ENCODE measurements at places on chromosomes 7 and 10.

DNA sequence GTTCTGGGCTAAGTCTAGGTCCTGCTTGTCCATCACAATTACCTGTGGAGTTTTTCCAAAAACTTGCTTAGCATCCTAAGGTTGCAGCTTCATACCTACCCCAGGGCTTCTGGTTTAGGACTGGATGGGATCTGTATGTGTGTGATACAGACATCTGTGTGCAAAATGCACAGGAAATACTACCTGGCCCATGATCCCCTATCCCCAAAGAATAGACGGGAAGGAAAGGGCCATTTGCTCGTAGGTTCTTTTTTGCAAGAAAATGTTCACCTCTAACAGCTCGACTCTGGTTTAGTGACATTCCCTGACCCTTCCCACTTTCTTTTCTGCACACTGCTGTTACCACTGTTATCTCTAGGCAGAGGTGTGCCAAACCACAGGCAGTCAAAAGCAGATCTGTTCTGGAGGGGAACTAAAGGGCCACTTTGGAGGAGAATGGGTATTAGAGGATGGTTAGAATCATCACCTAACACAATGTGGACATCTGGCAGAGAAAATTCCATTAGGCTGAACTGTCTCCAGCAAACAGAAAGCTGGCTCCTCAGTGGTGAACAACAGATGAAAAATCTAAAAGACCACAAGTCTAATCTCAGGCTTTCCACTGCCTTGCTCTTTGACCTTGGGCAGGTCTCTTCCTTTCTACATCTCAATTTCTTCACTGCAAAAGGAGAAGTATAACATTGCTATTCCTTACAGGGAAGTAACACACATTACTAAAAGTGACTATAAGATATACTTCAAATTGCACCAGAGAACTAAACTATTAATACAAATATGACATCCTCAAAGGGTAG, 107.4 kb downstream of the UBE2H start:
- DNase-seq, result no peak

- no peak for DNase-seq
Observed at GRCh38 chr10:50578949-50579348, 44.8 kb downstream of the SGMS1 start.

DNA sequence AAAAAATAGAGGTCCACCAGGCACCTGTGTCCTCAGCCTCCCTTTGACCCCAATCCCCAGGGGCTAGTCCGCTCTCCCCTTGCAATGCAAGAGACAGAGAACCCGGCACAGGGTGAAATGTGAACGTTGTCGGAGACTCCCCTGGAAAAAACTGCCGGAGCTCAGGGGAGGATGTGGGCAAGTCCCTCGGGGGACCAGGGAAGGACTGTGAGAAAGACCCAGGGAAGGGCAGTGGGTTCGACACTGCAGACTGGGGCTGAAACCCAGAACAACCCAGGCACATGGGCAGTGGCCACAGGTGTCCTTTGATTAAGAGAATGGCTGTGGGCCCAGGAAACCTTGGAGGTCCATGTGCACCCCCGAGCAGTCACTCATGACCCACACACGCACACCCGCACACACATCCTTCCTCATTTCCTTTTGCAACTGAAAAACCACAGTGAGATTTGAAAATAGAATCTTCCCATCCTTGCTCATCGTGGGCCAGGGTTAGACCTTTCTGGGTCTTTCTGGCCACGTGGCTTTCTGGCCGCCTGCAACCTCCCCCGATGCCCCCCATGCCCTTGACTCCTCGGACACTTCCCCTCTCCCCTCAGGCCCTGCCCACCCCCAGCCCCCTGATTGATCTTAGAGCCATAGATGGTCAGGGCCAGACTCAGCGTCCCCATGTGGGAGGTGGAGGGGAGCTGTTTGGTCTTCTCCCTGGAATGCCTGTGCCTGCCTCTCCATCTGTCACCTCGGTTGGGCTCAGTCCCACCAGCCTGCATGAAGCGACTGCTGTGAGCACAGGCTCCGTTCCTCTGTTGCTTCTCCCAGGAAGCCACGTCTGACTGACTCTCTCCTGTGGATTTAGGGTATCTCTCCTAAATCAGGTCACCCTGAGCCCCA, 7.9 kb downstream of the LAT2 start:
- no peak for DNase-seq

DNA sequence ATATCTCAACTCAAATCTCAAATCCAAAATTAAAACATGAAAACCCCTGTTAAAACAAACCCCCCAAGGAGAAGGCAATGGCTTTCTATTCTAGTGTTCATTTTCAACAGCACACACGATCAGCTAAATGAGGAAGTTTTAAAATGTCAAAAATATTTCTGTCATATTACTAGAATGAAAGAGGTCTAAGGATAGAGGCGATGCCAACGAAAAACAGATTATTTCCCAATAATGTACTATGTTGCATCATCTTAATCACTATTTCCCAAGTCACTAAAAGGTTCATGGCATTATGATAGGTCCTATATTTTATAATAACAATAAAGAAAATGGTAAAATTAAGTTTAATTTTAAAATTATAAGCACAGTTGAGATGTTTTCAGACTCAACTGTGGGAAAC, 10.1 kb downstream of the CNOT4 start:
- DNase-seq, result no peak

DNA sequence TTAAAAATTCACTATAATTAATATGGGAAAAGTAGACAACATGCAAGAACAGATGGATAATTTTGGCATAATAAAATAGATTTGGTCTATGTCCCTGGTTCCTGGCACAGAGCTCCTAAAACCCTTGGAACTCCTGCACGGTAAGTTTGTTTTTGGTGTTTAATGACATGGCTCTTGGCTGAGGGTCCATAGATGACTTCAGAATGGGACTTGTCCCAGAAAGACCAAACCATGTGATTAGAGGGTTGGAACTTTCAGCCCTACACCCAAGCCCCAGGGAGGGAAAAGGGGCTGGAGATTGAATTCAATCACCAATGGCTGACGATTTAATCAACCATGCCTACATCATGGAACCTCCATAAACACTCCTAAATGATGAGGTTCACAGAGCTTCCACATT, 12.6 kb upstream of the GSDME start:
- no peak for DNase-seq

DNA sequence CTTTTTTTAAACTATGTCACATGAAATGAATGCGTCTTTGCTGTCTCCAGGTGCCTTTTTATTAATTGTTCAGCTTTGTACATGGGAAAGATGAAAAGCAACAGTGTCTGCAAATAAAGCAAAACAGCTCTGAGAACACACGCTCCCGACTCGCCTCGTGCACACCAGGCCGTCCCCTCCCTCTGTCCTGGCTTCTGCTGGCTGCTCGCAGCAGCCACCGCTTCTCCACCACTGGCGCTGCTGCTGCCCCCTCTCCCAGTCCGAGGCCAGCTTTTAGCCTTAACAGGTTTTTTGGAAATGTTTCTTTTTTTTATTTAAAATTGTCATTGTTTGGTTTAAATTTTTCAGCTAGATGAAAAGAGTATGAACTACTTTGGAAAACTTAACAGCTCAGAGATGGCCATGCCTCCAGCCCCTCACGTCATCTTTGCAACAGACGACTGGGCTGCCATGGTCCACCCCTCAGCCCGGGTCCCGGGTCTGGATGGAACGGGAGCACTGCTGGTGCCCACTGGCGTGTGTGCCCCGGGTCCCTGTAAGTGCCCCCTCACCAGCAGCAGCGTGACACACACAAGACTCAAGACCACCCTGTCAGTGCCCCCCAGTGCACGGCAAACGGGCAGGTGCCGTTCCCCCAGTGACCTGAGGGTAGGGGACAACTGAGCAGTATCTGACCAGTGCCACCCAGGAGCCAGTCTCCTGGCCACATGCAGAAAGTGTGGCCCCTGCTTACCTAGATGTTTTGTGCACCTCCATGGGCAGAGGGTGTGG, 415.6 kb upstream of the FOXK1 start:
- no peak for DNase-seq

GRCh38 chr7:6022707-6023106, 8.5 kb upstream of the ANKRD61 start:
- no peak for DNase-seq

- DNase-seq, result no peak
Observed at GRCh38 chr10:102705531-102705930, 8.7 kb downstream of the ARL3 start.

- no peak for DNase-seq
Observed at GRCh38 chr7:140541513-140542227, 62.4 kb upstream of the MKRN1 start.

DNA sequence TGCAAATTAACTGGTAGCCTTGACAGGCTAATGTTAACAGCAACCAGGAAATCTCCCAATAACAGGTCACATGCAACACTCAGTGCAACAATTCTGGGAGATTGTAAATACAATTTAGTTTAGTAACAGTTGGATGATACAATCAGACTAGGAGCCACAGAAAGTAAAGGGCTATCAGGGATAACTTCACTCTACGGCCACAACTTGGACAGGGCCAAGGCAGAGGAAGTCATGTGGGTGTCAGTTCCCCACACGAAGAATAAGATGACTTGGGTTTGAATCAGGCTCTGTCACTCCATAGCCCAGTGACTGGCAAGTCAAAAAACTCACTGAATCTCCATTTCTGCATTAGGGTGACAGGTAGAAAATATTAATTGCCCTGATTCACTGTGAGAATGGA, 217.3 kb upstream of the CCDC6 start:
- DNase-seq, result no peak

GRCh38 chr7:107527196-107527595, 36.5 kb downstream of the COG5 start:
- DNase-seq, result no peak

GRCh38 chr10:614139-614711, 75.2 kb downstream of the DIP2C start:
- DNase-seq, result no peak

DNA sequence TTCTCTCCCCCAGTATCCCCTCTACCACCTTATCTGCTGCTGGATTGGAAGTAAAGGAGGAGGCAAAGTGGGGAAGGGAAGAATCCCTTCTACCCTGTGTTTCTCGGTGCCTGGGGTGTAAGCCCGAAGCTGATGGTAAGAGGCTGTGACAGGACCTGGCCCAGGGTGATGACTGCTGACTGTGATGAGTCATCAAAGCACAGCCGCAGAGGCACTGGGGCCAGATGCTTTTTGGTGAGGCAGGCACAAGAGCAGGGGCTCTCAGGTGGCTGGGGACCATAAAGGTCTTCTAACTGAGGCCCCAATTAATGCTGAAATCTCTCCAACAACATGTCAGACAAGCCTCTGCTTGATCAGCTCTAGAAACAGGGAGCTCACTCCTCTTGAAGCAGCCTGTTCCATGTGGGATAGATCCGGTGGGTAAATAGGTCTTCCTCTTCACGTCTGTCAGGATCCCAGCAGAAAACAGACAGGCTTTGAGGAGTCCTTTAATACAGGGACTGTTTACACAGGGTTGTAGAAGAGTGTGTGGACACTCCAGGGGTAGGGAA, 86.1 kb upstream of the PCBD1 start:
- no peak for DNase-seq

- no peak for DNase-seq
Observed at GRCh38 chr7:131255242-131255641, 72.4 kb upstream of the MKLN1 start.

DNA sequence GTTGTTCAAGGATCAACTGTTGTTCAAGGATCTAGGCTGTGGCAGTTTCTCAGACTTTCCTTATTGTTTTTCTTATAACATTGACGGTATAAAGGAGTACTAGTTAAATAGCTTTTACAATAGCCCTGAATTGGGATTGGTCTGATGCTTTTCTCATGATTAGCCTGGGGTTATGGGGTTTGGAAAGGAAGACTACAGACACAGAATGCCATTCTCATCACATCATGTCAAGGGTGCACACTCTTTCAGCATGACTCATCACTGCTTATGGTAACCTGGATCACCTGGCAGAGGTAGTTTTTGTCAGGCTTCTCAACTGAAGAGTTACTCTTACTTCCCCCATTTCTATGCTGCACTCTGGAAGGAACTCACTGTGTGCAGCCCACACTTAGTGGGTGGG, 194.2 kb upstream of the NPSR1 start:
- no peak for DNase-seq

GRCh38 chr7:123057911-123058310, 62.4 kb upstream of the TAS2R16 start:
- DNase-seq, result no peak

DNA sequence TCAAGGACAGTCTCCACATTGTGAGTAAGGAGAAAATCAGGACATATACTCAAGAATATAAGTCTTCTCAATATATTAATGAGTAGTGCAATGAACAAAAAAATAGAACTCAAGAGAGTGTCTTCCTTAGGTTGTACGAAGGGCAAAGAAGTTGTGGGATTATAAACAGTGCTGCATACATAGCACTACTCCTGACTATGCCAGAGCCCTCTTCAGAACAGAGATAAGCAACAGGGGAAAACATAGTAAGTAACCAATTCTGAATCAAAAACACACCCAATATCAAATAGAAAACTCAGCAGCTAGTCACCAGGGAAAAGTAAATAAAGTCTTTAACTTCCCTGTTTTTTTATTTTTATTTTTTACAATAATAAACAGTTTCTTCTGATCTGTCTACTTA, 10.6 kb downstream of the ARHGAP21 start:
- DNase-seq, result no peak

- DNase-seq, result no peak
Observed at GRCh38 chr10:99676895-99677294, 17.6 kb downstream of the ENTPD7 start.

GRCh38 chr7:136874393-136875032, 6.1 kb downstream of the CHRM2 start:
- DNase-seq, result no peak

- no peak for DNase-seq
Observed at GRCh38 chr10:124346831-124347230, 71.9 kb downstream of the OAT start.

DNA sequence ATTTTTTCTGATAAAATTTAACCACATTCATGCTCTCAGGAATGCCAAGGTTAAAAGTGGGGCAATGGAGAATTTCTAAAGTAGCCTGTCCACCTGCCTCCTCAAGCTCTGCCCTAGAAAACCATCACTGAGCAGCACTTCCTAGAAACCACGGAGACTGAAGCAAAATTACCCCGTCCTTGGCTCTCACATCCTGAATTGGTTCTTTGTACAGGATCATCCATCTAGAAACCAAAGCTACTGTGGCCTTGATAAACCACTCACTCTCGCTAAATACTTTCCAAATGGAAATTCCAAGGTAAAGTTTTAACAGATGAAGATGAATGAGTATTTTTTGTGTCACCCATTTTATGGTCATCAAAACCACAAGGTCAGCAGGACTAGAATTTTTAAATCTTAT, 96.6 kb downstream of the AVL9 start:
- no peak for DNase-seq

- DNase-seq, result no peak
Observed at GRCh38 chr10:30550967-30551815, 78.4 kb downstream of the LYZL2 start.

- no peak for DNase-seq
Observed at GRCh38 chr10:89074120-89074519, 83.5 kb downstream of the FAS start.

All from stimulated activated CD8-positive, alpha-beta memory T cell treated with anti-CD3 and anti-CD28 coated beads, Interleukin-2, amount 100 ng/mL, for 48 hours (primary cell).